Pancreas (tissue), 10 donors: ENCODE measurements at places on chromosomes 5 and 9. TPM values are rescaled to one million over a fixed set of nuclear protein-coding genes. Genes with fewer than 3 reads are reported as not detected.

DNA sequence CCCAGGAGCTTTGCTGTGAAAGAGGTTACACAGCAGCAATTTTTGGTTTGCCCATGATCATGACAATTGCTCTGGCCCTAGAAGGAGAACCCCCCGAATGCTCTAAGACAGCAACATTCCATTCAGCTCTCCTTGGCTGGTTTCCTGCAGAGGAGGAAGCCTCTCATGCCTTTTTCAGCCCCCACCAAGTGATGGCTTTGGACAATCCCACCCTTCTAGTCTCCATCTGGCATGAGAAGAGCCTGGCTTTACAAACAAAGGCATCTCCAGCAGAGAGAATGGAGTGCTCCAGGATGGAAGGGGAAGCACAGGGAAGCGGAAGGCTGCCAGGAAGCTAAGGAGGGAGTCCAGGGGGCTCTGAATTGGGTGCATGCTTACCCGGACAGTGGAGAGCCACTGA lies 98.4 kb downstream of the CRB2 start:
- H3K4me3 ChIP-seq, result no peak overlapping the region
- DNase-seq, result no peak
- no peaks in the 10 kb centered on the region for H3K36me3 ChIP-seq

DNA sequence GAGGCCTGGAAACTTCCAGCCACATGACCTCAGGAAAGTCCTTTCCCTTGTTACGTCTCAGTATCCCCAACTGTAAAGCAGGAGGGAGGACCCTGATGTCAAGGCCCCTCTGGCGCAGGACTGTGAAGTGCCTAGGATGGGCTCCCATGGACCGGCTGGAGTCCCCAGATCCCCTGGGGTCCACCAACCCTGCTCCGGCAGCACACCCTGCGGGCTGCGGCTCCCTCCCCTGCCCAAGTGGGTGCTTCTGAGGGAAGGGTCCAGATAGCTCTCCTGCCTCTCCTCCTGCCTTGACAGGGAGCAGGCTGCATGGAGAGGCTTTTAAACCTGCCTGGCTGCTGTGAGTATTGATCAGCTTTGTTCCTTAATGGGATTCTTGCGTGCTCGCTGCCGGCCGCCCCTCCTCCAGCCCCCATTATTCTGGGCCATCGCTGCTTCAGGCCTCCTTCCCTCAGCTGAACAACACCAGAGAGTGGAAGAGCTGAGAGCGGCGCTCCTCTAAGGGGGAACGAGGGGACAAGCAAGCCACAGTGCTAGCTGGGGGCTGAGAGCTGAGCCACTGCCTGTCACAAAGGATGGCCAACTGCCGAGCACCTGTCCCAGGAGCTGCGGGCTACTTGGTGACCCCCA lies 25.6 kb upstream of the NTNG2 start:
- no peak overlapping the region for H3K4me3 ChIP-seq
- H3K27me3 ChIP-seq, result no peaks in the 10 kb centered on the region
- DNase-seq, result no peak
- no peaks in the 10 kb centered on the region for H3K4me1 ChIP-seq

- H3K27ac ChIP-seq, result no peak overlapping the region
- H3K4me3 ChIP-seq, result no peak overlapping the region
- H3K27me3 ChIP-seq, result no peaks in the 10 kb centered on the region
- no peaks in the 10 kb centered on the region for H3K4me1 ChIP-seq
- H3K36me3 ChIP-seq, result no peaks in the 10 kb centered on the region
- no peak for DNase-seq
Measured at GRCh38 chr9:28747351-28747985, 1174.2 kb upstream of the C9orf72 start.

GRCh38 chr9:78005231-78006002 lies 26.2 kb downstream of the GNAQ start:
- no peak for DNase-seq
- H3K27ac ChIP-seq, result no peak overlapping the region
- H3K27me3 ChIP-seq, result no peaks in the 10 kb centered on the region
- no peak overlapping the region for H3K4me3 ChIP-seq
- peaks cover 20% of the 10 kb centered on the region for H3K4me1 ChIP-seq
- no peaks in the 10 kb centered on the region for H3K36me3 ChIP-seq

- no peak for DNase-seq
- peaks cover 74% of the 10 kb centered on the region for H3K4me1 ChIP-seq
Measured at GRCh38 chr9:131704988-131705387, 34.9 kb downstream of the RAPGEF1 start.

DNA sequence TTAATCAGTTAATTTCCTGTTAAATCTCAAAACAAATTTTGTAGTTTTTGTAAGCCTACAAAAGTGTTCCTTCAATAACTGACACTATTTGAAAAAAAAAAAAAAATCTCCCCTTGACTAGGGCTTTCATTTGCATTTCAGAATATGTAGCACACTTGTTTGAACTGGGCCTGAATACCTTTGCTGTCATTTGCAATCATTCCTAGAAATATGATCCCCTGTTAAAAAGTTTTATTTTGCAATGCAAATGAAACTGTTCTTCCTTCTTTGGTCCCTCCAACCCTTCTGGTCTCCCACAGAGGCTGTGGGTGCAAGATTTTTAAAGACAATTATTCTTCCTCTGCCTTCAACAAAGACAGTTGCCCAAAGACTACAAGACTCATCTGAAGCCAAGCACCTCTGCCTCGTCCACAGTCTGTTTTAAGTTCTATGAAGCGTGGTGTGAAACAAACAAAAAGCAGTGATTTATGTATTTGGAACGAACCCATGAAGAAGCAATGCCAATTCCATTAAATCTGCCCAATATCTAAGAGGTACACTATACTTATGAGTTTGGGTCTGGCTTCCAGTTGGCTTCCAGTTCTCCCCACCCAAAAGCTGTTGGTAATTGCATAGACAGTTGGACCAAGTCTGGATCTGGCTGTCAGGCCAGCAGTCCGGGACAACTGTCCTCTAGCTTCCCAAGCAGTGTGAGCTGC lies 66.1 kb downstream of the CFAP90 start:
- no peak for DNase-seq
- H3K36me3 ChIP-seq, result no peaks in the 10 kb centered on the region
- H3K27me3 ChIP-seq, result no peaks in the 10 kb centered on the region
- H3K27ac ChIP-seq, result no peak overlapping the region
- H3K4me1 ChIP-seq, result no peaks in the 10 kb centered on the region

GRCh38 chr9:120829650-120830049 lies 13.1 kb downstream of the PSMD5 start:
- no peak overlapping the region for H3K4me3 ChIP-seq
- no peak for DNase-seq
- H3K4me1 ChIP-seq, result no peaks in the 10 kb centered on the region
- no peaks in the 10 kb centered on the region for H3K36me3 ChIP-seq
- no peak overlapping the region for H3K27ac ChIP-seq

- no peaks in the 10 kb centered on the region for H3K27me3 ChIP-seq
- no peak for DNase-seq
- no peak overlapping the region for H3K27ac ChIP-seq
- no peaks in the 10 kb centered on the region for H3K4me1 ChIP-seq
- H3K4me3 ChIP-seq, result no peak overlapping the region
Measured at GRCh38 chr5:40437452-40437861, 242.3 kb upstream of the PTGER4 start.

- no peak overlapping the region for H3K4me3 ChIP-seq
- no peaks in the 10 kb centered on the region for H3K27me3 ChIP-seq
- H3K27ac ChIP-seq, result no peak overlapping the region
- H3K4me1 ChIP-seq, result no peaks in the 10 kb centered on the region
- no peak for DNase-seq
Measured at GRCh38 chr9:31535651-31536050, 848.8 kb upstream of the ACO1 start.

DNA sequence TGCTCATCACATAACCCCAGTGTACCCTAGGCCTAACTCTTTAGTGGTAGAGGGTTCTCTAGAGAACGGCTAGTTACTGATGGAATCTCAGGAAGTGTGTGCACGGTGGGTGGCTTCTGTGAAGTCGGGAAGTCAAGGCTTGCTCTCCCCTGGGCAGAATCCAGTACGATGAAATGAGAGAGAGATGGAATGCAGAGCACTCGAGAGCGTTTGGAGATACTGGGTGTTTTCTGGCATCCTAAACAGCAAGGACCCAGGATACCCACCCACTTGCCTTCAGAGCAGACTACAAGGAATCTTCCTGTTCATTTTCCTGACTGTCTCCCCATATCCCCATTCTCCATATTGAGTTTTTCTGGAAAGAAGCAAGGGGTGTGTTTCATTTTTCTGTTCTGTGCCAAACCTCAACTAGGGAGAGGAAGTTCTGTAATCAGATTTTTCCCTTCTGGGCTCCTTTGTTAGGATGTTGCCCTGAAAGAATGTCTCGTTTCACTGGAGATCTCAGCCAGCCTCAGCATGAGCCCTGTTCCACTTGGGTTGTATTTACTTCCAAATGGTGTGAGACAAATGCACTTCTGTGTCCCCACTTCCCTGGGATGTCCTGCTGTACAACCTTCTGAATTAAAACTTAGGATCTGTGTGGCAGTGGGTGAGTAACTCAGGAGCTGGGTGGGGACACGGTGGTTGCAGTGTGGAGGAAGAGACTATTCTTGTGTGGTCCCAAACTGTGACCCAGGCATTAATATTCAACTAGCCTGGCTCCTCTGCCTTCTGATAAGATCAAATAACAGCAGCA lies 108.9 kb upstream of the SPRY4 start:
- no peaks in the 10 kb centered on the region for H3K27me3 ChIP-seq
- no peak overlapping the region for H3K27ac ChIP-seq

DNA sequence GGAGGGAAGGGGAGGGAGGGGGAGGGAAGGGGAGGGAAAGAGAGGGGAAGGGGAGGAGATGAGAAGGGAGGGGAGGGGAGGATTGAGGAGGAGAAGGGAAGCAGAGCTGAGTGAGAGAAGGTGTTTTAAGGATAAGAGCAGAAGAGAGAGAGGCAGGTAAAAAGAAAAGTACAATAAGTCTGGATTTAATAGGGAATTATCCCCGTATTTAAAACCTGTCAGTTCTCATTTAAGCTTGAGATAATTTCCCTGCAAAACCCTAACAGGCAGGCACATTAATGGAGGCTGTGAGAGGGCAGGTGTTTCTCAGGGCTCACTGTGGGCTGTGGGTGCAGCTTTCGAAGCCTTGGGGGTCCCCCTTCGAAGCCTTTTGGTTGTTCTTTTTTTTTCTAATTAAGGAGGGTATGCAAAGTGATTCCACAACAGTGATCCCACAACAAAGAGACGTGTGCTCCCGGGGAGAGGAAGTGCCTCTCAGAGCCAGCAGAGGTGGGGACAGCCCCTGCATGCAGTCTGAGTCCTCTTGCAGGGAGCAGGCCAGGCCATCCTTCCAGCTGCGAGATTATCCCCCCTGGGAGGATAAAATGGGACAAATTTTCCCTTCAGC lies 317.9 kb upstream of the IRX1 start:
- H3K36me3 ChIP-seq, result no peaks in the 10 kb centered on the region
- no peaks in the 10 kb centered on the region for H3K4me1 ChIP-seq
- H3K27ac ChIP-seq, result no peak overlapping the region
- H3K4me3 ChIP-seq, result no peak overlapping the region

DNA sequence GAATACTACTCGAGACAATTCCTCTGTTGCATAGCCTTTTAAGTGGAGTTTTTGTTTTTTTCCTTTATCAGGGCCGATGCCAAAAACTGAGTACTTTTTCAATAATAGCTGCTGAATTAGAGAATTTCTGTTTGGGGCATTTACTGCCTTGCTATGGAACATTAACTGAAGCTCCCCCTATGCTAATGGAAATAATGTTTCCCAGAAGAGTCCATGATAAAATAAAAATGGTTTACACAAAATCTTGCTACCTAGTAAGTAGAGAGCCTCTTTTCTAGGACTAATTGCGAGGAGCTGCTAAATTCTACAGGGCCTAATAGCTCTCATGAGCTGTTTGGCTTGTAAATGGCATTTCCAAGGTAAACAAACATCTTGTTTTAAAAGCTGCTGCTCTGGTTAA lies 128.2 kb upstream of the MYO10 start:
- no peaks in the 10 kb centered on the region for H3K4me1 ChIP-seq
- no peaks in the 10 kb centered on the region for H3K36me3 ChIP-seq
- no peak for DNase-seq
- H3K27me3 ChIP-seq, result no peaks in the 10 kb centered on the region
- H3K4me3 ChIP-seq, result no peak overlapping the region

GRCh38 chr9:93668261-93668871 lies 92.0 kb downstream of the PHF2 start:
- H3K27me3 ChIP-seq, result no peaks in the 10 kb centered on the region
- peak; percentile 4 for DNase-seq
- no peaks in the 10 kb centered on the region for H3K36me3 ChIP-seq
- no peak overlapping the region for H3K27ac ChIP-seq
- H3K4me1 ChIP-seq, result no peaks in the 10 kb centered on the region
- H3K4me3 ChIP-seq, result no peak overlapping the region

- DNase-seq, result no peak
- H3K27ac ChIP-seq, result no peak overlapping the region
- no peaks in the 10 kb centered on the region for H3K27me3 ChIP-seq
- H3K4me3 ChIP-seq, result no peak overlapping the region
- H3K4me1 ChIP-seq, result no peaks in the 10 kb centered on the region
Measured at GRCh38 chr5:100790170-100790665, 112.9 kb downstream of the ST8SIA4 start.

DNA sequence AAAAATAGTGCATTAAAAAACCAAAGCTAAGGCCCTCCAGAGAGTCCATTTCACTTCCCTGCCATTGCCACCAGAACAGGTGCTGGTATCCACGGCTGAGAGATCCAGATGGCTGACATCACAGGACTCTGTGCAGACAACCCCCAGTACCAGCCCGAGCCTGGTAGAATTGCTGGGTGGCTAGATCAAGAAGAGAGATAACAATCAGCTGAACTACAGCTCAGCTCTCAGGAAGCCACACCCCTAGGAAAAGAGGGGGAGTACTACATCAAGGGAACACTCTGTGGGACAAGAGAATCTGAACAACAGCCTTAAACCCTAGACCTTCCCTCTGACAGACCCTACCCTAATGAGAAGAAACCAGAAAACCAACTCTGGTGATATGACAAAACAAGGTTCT lies 73.8 kb upstream of the SLIT3 start:
- H3K4me3 ChIP-seq, result no peak overlapping the region
- no peak overlapping the region for H3K27ac ChIP-seq
- H3K4me1 ChIP-seq, result no peaks in the 10 kb centered on the region
- no peaks in the 10 kb centered on the region for H3K36me3 ChIP-seq

- no peak overlapping the region for H3K4me3 ChIP-seq
- no peak overlapping the region for H3K27ac ChIP-seq
- no peak for DNase-seq
- H3K36me3 ChIP-seq, result no peaks in the 10 kb centered on the region
- no peaks in the 10 kb centered on the region for H3K27me3 ChIP-seq
Measured at GRCh38 chr5:103389846-103390245, 131.3 kb downstream of the MACIR start.

DNA sequence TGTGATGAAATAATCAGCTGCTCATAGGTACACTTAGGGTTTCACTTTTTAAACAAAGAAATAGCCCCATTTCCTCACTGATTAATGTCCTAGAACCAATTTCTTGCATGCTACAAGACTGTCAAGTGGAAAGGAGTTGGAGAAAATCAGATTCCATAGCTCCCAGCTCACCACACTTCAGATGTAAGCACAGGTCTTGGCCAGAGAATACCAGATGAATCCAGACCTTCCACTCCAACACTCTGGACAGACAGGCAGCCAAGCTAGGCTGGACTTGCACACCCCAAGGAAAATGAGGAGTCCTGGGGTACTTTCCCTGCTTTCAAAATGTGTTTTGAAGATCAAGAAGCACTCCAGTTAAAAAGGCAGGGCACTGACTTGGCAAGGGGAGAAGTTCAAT lies 68.5 kb downstream of the KLHL3 start:
- peak overlapping the region; percentile 35 for H3K27ac ChIP-seq
- H3K36me3 ChIP-seq, result no peaks in the 10 kb centered on the region
- peaks cover 39% of the 10 kb centered on the region for H3K4me1 ChIP-seq

- H3K27me3 ChIP-seq, result no peaks in the 10 kb centered on the region
- no peak overlapping the region for H3K4me3 ChIP-seq
- no peaks in the 10 kb centered on the region for H3K4me1 ChIP-seq
- no peak overlapping the region for H3K27ac ChIP-seq
- no peak for DNase-seq
Measured at GRCh38 chr5:151509231-151509630, 61.8 kb downstream of the SLC36A1 start.

Gene PHYHD1
- 20.7 TPM for total RNA-seq

Gene FCN1
- total RNA-seq, result 0.98 TPM

Gene PCDHGB2
- 2.6 TPM for total RNA-seq

Gene SLC6A18
- not detected for total RNA-seq
